ENCODE measurements at places on chromosomes 1 and 21. TPM values are rescaled to one million over a fixed set of nuclear protein-coding genes. Genes with fewer than 3 reads are reported as not detected.

DNA sequence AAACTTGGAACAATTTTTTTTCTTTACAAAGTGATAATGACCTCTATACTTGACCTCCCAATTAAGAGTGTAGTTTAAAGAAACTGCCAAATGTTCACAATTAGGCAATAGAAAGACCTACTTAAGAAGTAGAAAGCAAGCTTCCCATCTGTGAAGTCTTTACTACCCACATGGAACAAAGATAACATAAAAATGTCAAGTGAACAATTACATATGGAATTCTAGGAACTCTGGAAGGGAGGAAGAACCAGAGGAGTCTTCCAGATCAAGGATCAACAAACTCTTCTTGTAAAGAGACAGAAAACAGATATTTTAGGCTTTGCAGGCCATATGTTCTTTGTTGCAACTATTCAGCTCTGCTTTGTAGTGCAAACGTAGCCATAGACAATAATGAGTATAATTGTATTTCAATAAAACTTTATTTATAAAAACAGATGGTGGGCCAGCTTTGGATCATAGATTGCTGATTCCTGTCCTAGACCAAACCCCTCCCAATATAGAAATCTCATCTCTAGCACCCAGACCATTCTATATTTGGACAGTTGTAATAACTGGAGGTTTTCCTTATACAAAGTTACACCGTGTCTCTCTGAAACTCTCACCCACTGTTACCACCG is 68.4 kb upstream of the MAGI3 start:
- DNase-seq: no peak

Gene FAM110D
- 4.0 TPM for total RNA-seq

DNA sequence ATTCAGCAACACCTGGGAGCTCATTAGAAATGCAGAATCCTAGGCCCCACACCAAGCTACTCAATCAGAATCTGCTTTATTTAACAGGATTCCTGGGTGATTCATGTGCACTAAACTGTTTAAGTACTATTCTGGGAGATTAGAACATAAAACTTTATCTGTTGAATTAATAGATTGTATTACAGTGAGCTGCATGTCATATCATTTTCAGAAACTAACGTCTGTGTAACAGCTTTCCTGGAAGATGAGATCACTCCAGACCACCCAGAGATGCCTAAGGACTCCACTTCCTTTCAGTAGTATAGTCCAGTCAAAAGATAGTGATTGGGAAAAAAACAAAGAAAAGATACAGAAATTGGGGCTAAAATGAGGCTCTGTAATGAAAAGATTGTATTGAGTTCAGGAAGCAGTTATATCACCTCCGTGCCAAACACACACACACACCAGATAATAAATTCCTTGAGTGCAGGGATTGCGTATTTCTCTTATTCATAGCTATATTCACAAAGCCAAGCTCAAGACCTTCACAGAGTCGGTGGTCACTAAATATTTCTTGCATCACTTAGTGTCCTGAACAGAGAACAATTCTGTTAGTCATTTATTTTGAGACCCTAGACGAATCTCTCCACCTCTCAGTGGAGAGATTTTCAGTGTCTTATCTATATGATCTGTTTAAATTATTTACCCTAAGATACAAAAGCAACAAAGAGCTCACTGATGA is 178.2 kb downstream of the DSCAM start:
- no peak for DNase-seq

DNA sequence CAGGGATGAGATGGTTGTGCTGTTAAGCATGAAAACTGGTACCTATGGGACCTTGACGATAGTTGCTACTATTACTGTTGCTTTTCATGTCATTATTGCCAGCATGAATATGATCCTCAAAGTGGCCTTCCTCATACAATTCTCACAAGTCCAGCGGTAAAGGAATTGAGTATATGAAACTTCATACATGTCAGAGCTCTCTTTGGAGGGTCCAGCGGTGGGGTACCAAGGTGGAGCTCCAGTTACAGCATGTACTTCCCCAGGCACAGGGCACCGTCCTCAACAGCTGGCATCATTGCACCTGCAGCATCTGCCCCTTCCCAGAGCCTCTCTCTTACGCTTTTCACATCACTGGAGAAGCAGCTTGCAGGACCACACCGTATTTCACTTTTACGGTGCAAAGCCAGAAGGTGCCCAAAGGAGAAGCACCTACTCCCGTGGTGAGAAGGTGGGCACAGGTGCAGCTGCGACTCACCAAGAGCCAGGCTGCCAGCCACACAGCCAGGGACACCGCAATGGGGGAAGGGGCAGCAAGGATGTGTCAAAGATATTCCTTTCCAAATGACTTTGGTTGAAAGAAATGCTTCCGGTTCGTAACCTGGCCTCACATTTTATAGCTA is 166.4 kb upstream of the IRF2BP2 start:
- DNase-seq: no peak

- no peak for DNase-seq
These were observed 45.7 kb downstream of the PSMG1 start for GRCh38 chr21:39137248-39138178.

GRCh38 chr1:237894131-237894530 is 3.4 kb upstream of the ZP4 start:
- no peak for DNase-seq

DNA sequence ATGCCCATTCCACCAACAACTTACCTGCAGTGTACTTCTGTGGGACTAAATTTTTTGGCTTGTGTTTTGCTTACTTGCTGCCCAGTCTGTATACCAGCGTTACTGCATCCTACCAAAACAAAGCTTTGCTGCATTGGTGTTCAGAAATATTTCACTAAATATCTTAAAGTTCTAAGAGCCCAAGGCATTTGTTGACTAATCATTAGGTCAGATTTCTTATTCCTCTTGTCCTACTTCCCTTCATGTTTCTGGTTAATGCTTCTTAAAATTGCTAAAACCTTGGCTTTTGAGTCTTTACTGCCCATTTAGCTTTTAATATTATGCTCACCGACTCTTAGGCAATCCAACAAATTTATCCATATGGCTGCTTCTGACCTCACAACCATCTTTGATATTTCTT is 161.8 kb downstream of the DPYD start:
- DNase-seq: no peak

Gene HAO2
- not detected for total RNA-seq

GRCh38 chr1:45510972-45511527 is 10.6 kb downstream of the PRDX1 start:
- DNase-seq: no peak

Data from Right ventricle myocardium superior (tissue), 1 donor.